ENCODE measurements at places on chromosomes 1 and 21.

GRCh38 chr1:82064691-82065090, 264.0 kb downstream of the ADGRL2 start:
- DNase-seq, result no peak

DNA sequence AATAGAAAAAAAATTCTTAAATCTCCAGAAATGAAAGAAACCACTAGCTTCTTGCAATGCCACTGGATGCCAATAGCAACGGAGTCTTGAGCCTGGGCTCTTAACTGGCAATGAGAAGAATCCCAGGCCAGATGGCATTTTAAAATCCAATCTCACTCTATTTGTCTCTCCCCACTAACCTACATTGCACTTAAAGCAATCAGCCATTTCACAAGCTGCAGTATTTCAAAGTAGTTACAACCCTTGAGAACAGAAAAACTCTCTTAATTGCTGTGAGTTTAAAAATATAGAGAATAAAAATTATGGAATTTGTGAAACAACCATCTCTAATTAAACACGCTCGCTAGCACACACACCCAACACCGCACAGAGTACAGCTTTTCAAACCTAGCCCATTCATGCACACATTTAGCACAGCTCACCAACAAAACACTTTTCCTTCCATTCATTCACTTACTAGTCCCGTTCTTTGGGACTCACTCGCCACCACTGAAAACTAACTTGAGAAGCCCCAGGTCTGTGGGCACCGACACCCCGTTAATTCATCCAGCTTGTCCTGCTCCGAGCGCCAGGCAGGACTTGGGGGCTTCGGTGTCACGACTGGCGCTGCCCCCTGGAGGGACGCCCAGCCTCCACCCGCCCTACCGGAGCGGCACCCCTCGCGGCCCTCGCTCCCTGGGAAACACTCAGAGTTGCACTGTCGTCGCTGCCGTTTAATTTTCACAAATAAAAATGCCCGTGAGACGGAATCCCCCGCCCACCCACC, 1.0 kb downstream of the DDAH1 start:
- DNase-seq, result no peak

GRCh38 chr1:42191319-42191718, 26.8 kb upstream of the GUCA2A start:
- DNase-seq, result no peak

DNA sequence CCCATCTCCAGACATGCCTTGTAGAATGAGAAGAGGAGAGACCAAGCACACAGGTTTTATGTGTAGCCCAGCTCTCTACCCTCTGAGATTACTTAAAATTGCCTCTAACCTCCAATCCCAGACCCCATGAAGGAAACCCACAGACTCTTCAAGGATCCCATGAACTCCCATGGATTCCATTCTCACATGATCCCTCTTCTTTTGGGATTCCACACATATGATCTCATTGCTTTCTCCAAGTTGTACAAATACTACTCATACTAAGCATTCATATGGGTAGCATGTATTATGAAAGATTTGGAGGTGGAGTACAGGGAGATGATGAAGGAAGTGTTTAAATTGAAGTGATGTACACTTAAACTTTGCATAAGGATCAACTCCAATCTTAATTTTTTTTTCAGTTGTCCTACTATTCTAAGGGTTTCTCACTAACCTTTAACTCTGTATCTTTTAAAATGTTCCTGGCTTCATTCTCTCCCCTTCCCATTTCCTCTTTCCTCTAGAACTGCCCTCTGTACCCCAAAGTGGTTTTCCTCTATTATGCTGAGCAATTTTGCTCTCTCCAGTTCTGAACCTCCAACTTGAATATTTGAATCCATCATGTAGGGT, 41.6 kb downstream of the MFSD2A start:
- DNase-seq, result no peak

- no peak for DNase-seq
These were observed 45.3 kb downstream of the TIAM1 start for GRCh38 chr21:31298618-31299269.

DNA sequence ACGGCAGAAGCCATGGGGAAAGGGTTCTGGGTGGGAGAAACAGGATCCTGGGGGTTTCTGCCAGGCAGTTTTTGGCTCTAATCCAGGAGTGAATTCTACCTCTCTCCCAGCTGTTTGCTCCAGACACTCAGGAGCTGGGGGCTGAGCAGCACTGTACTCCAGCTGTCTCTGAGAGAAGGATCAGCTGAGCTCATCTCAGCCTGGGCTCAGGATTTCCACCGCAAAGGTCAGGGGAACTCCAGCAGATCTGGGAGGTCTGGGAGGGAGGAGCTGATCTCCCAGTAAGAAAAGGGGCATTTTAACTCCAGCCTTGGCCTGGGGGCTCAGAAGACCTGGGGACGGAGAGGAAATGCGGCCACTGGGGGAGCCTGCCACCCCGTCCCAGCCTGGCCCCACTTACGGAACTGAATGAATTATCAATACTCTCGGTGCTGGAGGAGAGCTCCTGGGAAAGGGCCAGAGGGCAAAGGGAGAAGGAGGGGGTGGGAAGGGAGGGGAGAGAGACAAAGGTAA, 17.3 kb downstream of the PI4KB start:
- DNase-seq, result no peak

Measured in stimulated activated CD4-positive, alpha-beta T cell treated with anti-CD3 and anti-CD28 coated beads, Interleukin-1b, Interleukin-23, amount 100 ng/mL, for 24 hours (primary cell).